NCI-H187 (cell line): ENCODE measurements at places on chromosomes 3 and 15.

- DNase-seq = no peak
Observed at GRCh38 chr3:7917443-7918151, 584.0 kb upstream of the LMCD1 start.

- DNase-seq = no peak
Observed at GRCh38 chr15:96969732-96970710, 639.5 kb downstream of the NR2F2 start.

GRCh38 chr3:185537369-185537970 is 14.9 kb downstream of the LIPH start:
- no peak for DNase-seq

GRCh38 chr3:188168648-188169047 is 14.7 kb downstream of the LPP start:
- DNase-seq = no peak

DNA sequence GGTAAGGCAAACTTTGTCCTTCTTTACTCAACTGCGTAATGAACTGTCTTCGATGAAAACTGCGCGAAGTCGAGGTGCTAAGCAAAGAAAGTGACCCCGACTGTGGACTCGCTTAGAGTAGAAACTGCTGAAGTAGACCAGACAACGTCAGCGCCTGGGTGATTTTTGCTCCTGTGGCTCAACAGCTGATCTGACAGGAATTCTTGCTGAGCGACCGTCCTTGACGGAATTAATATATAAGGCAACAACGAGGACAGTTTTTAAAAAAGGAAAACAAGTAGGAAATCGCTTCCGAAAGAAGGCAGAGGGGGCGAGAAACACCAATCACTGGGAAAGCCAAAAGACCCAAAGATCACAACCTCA is 541 bp downstream of the RPS27L start:
- no peak for DNase-seq

DNA sequence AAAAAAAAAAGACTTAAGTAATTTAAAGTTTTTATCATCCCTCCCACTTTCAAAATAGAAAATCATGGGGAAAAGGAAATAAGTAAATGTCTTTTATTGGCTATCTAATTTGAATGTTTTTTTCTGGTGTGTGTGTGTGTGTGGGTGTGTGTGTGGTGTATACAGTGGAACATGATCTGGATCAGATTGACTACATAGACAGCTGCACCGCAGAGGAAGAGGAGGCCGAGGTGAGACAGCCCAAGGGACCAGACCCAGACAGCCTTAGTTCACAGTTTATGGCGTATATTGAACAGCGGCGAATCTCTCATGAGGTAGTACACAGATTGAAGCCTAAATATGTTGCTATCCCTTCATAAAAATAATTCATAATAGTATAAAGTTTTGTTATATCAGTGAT is 44.5 kb downstream of the LRCH3 start:
- no peak for DNase-seq

DNA sequence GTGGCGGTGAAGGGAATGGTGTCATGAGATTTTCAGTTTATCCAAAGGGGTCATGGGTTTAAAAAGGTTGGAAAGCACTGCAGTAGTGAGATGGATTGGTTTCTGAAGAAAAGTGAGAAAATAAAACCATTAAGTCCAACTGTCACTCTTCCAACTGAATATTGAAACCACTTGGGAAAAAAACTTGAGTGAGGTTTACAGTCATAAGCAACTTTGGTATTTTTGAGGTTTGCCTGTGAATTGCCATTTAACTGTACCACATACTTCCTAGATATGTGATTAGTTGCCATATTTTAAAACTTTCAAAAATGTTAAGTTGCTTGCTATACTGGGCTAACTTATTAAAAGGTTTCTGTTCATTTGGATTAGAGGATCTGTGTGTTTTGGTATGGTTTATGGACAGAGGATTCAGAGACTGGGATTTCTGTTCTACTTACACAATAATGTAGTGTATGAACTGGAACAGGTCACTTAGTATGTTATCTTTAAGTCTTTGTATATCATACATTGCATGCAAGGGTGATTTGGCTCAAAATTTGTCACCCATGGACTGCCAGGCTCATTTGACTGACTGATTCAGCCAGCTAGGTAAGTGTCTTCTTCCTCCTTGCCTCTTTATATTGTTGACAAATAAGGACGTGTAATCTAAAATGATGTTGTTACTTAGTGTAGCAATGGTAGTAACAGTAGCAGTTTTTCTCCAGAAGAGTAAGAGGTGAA is 201.4 kb upstream of the EOMES start:
- DNase-seq = no peak

- no peak for DNase-seq
Observed at GRCh38 chr15:91348752-91349500, 248.9 kb downstream of the SV2B start.

DNA sequence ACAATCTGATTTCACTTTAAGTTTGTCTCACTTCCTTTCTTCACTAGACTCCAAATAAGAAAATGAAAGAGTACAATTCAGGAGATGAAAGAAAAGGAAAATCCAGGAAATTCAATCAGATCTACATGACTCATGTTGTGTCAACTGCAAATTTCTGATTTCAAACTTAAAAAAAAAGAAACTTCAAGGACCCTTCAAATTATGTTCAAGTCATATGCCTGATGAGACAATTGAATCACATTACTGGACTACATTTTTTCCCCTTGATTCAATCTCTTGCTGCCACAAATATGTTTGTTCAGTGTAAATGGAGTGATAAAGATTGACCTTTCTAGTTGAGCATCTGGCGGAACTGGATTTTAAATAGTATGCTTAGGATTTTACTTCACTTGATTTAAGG is 37.4 kb downstream of the FRMD5 start:
- no peak for DNase-seq

- DNase-seq = no peak
Observed at GRCh38 chr3:153866901-153867300, 254.3 kb upstream of the ARHGEF26 start.

DNA sequence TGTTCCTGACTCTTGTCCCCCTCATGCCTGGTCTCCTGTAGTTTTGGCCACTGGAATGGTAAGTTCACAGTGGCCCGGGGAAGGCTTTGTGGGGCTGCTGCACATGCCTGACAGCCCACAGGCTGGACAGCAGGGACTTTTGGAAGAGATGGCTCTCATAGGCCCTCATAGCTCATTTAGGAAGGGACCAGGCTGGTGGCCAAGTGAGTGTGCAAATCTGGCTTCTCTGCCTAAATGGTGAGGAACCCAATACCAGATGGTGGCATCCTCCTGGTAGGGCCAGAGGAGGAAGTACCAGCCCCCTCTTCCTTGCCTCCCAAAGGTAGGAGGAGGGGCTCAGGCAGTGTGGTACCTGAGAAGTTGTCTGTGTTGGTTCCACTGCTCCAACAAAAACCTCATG is 25.6 kb downstream of the ALPK3 start:
- no peak for DNase-seq

- DNase-seq = no peak
Observed at GRCh38 chr3:48555231-48555948, 1.2 kb downstream of the PFKFB4 start.

DNA sequence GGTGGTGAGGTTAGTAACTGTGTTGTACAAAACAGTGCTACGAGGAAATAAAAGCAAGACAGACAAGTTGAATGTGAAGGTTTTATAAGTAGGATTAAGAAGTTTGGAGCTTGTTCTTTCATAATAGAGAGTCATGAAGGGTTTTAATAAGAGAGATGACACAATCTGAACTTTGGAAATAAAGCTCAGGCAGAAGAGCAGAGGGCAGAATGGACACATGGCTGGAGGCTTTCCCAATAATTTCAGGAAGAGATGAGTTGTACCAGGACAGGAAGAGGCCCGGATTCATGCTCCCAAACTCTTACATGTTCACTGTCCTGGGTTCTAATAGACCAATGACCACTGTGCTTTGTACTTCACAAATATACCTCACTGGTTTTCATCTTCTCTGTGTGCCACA is 194.8 kb downstream of the SLC9A9 start:
- no peak for DNase-seq

DNA sequence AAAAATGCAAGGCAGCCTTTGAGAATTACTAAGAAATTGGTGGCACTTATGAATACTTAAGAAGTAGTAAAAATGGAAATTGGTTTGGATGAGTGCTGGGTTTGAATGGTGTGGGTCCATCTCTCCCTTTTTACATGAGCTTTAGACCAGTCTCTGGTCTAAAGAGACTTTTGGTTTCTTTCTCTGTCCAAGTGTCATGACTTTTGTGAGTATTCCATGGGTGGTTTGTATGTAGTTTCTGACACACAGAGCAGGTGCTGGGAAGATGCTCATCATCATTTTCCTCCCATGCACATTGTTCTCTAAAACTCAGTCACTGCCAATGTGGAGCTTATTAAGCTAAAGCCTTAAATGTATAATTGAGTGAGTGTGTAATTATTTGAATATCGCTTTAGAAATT is 63.5 kb downstream of the KAT2B start:
- no peak for DNase-seq

DNA sequence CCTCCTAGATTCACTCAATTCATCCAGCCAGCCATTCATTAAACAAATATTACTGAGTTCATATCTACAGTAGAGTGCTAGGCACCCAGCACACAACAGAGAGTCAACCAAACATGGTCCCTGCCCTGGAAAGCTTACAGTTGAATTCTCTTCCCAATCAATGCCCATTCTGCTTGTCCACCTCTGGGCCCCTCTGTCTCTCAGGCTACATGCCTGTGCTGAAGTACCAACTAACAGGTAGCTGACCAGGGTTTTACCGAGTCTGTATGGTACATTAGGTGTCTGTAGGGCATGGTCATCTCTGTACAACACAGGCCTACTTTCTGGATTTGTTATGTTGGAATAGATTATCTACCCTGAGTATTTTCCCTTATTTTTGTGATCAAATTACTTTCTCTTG is 23.3 kb downstream of the PLD1 start:
- DNase-seq = no peak

DNA sequence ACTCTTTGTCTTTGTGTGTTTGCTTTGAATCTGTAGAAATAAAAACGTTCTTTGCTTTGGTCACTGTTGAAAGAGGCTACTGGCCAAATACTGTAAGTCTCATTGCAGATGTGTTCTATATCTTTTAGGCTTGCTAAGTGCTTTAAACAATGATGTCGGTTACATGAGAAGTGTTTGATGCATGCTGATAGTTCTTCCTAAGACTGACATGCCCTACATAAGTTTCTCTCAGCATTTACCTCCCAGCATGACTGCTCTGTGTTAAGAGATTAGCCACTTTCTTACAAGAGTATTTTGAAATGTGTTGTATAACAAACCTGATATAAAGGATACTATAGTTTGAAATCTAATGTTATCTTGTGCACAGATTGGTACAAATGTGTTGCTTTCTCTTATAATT is 1088.7 kb downstream of the NSUN3 start:
- no peak for DNase-seq

DNA sequence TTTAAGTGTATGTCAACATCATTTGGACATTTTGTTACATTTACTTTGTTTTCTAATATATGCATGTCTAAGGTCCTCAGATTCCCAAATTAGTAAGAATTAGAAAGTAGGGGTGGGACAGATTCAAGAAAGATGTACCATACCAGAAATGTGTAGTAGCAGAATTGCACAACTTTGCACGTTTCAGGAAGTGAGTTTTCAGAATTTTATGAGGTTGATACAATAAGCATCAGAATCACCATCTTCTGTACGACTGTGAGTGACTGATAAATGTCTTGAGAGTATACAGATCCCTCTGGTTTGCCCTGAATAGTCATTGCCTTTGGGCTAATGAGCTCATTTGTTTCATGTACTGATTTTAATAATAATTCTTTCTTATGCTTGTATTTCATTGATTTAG is 9.3 kb downstream of the ARIH2 start:
- no peak for DNase-seq

DNA sequence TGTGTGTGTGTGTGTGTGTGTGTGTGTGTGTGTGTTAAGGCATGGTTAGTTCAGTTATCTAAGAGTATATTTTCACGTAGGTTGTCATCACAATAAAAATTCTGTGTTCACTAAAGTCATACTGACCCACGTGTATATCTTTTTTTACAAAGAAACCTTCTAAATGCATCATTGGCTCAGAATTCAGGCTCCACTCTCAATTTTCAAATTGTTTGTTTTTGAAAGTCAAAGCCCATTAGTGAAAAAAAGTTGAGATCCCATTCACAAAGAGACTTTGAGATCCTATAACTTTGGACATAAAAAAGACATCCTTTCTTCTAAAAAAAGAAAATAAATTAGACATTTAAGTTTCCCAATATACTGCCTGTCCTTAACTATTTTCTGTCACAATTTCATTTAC is 59.3 kb downstream of the GBE1 start:
- no peak for DNase-seq

DNA sequence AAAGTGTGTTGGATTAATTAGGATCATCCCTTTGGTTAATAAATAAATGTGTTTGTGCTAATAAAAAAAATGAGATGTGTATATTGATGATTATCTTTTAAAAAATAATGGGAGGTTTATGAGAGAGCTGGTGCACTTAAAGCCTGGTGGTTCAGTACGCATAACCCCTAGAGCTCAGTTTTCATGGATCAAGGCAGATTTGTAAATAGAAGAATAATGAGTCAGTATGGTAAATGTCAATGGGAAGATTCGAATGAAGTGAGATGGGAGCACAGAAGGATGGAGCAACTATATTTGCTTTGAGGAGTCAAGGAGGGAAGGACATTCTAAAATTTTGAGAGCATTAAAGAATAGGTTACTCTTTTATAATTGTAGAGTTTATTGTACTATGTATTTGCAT is 35.4 kb downstream of the AKAP13 start:
- DNase-seq = no peak

- DNase-seq = no peak
Observed at GRCh38 chr3:35832140-35832571, 192.8 kb downstream of the ARPP21 start.

DNA sequence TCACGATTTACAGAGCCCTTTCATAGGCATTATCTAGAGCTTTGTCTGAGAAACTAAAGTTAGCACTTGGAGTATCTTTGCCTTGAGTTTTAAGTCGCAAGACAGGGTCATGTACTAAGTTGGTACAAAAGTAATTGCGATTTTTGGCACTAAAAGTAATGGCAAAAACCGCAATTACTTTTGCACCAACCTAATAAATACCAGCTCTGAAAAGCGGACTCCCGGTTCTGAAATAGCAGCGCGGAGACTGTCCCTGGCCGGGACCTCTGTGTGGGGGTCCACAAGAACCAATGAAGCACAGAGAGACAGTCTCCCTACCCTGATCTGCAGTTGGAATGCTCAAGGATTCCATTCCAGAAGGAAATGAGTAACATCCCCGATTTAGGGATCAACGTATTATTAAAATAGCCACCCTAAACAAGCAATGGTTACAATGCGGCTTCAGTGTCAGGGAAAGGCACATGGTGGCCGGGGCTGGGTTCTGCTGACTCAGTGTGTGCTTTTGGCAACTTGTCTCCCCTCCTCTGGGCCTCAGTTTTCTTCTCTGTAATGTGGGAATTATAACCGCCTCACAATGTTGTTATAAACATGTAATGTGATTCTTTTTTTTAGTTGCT is 150.3 kb upstream of the MCTP2 start:
- no peak for DNase-seq
